ENCODE measurements at places on chromosomes 11 and 22. TPM values are rescaled to one million over a fixed set of nuclear protein-coding genes. Genes with fewer than 3 reads are reported as not detected.
A peak's percentile ranks its signal among the peaks of the same experiment; 100 is the strongest.

GVQW3 gene
- 11.2 TPM for total RNA-seq

DNA sequence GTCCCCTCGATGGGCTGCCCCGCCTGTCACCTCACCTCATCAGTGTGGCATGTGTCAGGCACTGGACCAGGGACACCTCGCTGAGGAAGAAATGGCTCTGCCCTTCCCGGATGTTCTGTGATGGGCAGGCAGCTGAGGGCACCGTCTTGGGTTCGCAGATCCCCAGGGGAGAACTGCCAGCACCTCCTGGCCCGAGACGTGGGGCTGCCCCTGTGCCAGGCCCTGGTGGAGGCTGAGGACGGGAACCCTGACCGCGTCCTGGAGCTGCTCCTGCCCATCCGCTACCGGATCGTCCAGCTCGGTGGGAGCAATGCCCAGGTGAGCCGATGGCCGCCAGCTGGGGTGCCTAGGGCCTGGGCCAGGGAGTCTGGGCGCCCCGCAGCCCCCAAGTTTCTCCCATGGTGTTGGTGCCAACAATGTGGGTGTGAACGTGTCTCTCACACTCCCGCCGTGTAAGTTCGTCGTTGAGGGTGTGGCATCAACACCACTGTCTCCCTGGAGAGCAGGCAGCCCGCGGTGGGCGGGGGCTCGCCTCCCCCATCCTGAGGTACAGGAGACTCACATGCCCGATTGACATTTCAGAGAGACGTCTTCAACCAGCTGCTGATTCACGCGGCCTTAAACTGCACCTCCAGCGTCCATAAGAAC, 7.3 kb upstream of the GTSE1 start:
- peaks cover 28% of the 10 kb centered on the region for H3K36me3 ChIP-seq
- no peaks in the 10 kb centered on the region for H3K27me3 ChIP-seq

GRCh38 chr11:134522782-134523570, 110.9 kb upstream of the B3GAT1 start:
- no peaks in the 10 kb centered on the region for H3K36me3 ChIP-seq
- no peak overlapping the region for H3K4me3 ChIP-seq
- H3K27ac ChIP-seq: no peak overlapping the region
- H3K4me1 ChIP-seq: no peaks in the 10 kb centered on the region

- no peaks in the 10 kb centered on the region for H3K36me3 ChIP-seq
- H3K4me3 ChIP-seq: peak overlapping the region; percentile 91
- peak overlapping the region; percentile 79 for H3K27ac ChIP-seq
- no peak for DNase-seq
Observed at GRCh38 chr11:118923721-118924587, 1.8 kb downstream of the BCL9L start.

GRCh38 chr11:13701506-13701905, 33.0 kb downstream of the FAR1 start:
- no peaks in the 10 kb centered on the region for H3K27me3 ChIP-seq
- H3K36me3 ChIP-seq: peaks cover 27% of the 10 kb centered on the region
- no peak for DNase-seq
- H3K27ac ChIP-seq: no peak overlapping the region

DNA sequence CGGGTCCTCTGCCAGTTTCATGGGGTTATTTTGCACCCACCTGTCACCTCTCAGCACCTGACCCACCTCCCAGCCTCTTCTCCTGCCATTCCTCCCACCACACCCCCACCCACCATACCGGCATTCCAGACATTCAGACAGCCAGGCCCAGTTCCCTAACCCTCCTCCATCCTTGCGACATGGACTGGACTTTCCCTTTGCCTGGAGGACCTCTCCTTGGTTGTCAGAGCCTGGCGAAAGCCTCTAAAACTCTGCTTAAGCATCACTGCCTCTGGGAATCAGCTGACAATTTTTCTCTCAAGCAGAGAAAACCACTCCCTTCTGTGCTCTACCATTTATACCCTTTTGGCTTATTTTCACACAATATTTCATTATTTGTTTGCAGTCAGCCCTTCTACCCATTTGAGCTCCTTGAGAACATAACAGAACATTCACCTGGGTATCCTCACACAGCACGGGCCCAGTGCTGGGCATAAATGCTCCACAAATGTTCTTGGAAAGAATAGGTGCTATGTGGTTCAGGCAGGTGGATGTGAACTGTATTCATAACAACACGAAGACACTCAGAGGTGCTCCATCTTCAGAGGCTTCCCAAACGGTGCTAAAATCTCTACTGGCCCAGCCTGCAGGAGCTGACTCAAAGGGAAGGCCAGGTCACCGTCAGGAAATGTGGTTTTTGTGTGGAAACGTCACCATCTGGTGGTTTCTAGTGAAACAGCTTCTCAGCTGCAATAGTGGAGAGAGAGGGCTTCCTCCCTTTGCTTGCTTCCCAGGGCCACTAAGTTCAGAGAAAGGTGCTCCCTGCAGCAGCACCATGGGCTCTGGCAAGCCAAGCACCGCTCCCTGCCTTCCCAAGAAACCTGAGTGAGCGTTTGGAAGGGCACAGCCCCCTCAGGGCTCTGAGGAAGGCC, 10.4 kb downstream of the SPATA19 start:
- peaks cover 3% of the 10 kb centered on the region for H3K4me1 ChIP-seq
- no peak overlapping the region for H3K27ac ChIP-seq
- no peak overlapping the region for H3K4me3 ChIP-seq
- DNase-seq: no peak

- H3K36me3 ChIP-seq: no peaks in the 10 kb centered on the region
- H3K4me3 ChIP-seq: peak overlapping the region; percentile 83
- DNase-seq: no peak
- no peaks in the 10 kb centered on the region for H3K27me3 ChIP-seq
Observed at GRCh38 chr11:64229090-64229743, 1.1 kb upstream of the DNAJC4 start.

DNA sequence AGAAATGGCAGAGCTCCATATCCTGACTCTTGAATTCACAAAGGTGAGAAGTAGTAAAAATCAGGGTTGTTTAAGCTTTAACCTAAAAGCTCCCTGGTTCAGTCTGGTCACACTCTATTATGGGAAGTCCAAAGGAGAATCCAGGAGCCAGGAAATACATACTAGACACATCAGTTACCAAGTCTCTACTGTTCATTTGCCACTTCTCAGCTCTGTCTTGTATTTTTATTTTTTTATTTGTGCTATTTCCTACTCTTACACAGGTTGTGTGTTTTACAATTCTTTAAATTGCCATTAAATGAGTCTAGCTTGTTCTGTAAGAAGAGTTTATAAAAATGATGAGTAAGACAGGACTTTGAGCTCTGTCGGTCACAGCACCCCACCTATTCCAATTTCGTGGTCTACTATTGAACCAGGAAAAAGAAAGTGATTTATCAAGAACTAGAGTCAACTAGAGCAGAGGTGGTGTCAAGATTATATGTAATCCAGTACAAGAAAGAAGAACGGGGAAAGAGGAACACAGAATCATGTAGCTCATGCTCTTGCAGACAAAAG, 9.7 kb downstream of the MS4A12 start:
- no peak for DNase-seq
- peaks cover 10% of the 10 kb centered on the region for H3K4me1 ChIP-seq
- no peaks in the 10 kb centered on the region for H3K36me3 ChIP-seq
- no peak overlapping the region for H3K4me3 ChIP-seq
- peaks cover 3% of the 10 kb centered on the region for H3K27me3 ChIP-seq

Data from mesothelial cell of epicardium (in vitro differentiated cells).